ENCODE measurements at places on chromosomes 4 and X.

GRCh38 chr4:57053508-57053907 lies 56.7 kb downstream of the IGFBP7 start:
- DNase-seq: no peak

- no peak for DNase-seq
Measured at GRCh38 chrX:15820106-15821073, 30.1 kb downstream of the ZRSR2 start.

DNA sequence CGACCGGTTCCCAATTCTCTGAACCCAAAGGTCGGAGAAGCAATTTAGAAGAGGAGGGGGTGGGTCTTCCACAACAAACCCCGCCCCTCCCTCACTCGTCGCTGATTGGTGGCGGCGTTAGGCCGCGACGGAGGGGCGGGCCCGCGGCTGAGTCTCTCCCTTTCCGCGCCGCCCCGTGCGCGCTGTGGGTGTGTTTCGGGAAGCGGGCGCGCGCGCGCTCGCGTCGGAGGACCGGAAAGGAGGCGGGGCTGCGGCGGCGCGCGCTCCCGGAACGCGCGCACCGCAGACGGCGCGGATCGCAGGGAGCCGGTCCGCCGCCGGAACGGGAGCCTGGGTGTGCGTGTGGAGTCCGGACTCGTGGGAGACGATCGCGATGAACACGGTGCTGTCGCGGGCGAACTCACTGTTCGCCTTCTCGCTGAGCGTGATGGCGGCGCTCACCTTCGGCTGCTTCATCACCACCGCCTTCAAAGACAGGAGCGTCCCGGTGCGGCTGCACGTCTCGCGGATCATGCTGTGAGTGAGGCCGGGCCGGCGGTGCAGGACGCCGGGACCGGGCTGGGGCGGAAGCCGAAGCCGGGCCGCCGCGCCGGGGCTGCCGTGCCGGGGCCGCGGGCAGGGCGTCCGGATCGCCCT lies at the start of gene SPCS3:
Gene SPCS3, plus strand, starts transcription at position 263 of the 636 bp plus-strand sequence. Its CDS starts 111 bp downstream, at position 374.
- peak; percentile 94 for DNase-seq

DNA sequence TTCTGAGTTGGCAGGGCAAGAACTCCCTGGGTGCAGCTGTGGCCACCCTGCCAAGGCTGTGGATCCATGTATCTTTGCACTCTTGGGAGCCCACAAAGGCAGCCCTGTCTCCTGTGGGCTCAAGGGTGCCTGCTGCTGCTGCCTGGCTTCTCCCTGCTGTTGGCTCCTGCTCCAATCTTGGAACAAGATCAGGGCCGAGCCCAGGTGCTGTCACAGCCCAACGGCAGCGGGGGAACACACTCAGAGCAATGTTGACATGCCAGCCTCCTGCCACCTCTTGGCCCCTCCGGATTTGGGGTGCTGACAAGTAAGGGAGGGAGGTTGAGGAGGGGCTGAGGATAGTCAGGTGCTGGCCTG lies 57.9 kb downstream of the COX18 start:
- DNase-seq: no peak

DNA sequence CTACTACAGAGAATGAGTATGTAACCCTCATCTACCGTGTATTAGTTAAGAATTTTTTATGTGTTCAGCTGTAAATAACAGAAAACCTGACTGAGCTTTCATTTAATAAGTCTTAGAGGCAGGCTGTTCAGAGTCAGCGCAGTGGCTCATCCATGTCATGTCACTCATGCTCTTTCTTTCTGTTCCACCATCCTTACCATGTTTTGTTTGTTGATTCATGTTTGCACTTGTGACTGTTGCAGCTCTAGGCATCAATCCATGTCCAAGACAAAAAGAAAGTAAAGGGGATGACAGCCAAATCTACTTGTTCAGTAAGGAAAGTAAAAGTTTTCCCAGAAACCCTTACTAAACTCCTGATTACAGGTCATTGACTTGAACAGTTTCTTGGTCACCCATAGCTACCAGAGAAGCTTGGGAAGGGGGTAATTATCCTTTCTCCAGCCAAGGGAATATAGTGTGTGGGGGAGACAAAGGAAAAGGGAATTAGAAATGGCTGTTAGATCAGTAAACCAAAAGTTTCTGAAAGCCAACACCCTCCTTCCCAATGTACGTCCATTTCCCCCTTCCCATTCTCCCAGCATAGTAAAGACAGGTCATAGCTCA lies 9.0 kb downstream of the ART3 start:
- no peak for DNase-seq

DNA sequence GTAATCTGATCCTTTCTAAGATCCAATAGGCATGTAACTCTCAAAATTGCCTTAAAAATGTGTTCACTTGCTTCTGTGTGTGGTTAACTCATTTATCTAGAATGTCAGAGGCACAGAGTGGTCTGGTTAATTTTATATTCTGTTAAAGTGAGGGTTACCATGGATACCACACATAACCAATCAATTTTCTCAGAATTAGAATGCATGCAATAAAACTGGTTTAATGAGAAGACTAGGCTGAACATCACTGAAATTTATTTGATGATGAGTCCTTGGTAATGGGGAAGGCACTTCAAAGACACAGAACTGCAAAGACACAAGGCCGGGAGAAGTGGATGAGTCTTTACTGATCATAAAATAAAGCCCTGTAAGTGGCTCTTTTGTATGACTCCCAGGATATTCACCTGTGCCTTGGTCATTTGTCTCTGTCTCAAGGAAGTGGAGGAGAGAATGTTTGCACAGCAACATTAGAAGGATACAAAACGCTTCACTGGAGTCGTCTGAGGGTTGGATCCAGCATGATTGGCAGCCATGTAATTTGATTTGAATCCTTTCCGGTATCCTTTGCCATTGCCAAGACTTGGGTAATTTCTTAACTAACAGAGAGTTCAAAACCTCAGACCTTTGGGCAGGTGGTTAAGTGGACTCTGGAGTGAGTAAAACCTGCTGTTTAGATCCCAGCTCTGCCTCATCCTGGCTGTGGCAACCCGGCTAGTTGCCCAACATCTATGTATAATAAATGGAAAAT lies 94.0 kb upstream of the RBPJ start:
- DNase-seq: no peak
